ENCODE measurements at places on chromosomes 7 and 10. TPM values are rescaled to one million over a fixed set of nuclear protein-coding genes. Genes with fewer than 3 reads are reported as not detected.

GRCh38 chr10:1896153-1896552, 158.8 kb upstream of the ADARB2 start:
- DNase-seq, result no peak
- no peak overlapping the region for H3K4me3 ChIP-seq
- no peaks in the 10 kb centered on the region for H3K27me3 ChIP-seq
- no peaks in the 10 kb centered on the region for H3K36me3 ChIP-seq
- H3K4me1 ChIP-seq, result no peaks in the 10 kb centered on the region
- H3K27ac ChIP-seq, result no peak overlapping the region

- no peak overlapping the region for H3K4me3 ChIP-seq
- no peaks in the 10 kb centered on the region for H3K27me3 ChIP-seq
- DNase-seq, result no peak
- H3K27ac ChIP-seq, result no peak overlapping the region
- H3K36me3 ChIP-seq, result no peaks in the 10 kb centered on the region
These were observed 99.0 kb upstream of the FZD1 start for GRCh38 chr7:91165006-91165845.

GRCh38 chr10:124993736-124994451, 52.0 kb downstream of the ZRANB1 start:
- no peak overlapping the region for H3K27ac ChIP-seq
- H3K36me3 ChIP-seq, result peaks cover 2% of the 10 kb centered on the region
- no peaks in the 10 kb centered on the region for H3K27me3 ChIP-seq
- DNase-seq, result peak; percentile 14
- H3K4me3 ChIP-seq, result no peak overlapping the region

Gene RTKN2
- total RNA-seq, result 4.1 TPM

Gene EMX2
- not detected for total RNA-seq
